ENCODE measurements at places on chromosomes 3 and 15.
A peak's percentile ranks its signal among the peaks of the same experiment; 100 is the strongest.

GRCh38 chr3:117666812-117667211 lies 957.2 kb downstream of the TUSC7 start:
- DNase-seq, result no peak

DNA sequence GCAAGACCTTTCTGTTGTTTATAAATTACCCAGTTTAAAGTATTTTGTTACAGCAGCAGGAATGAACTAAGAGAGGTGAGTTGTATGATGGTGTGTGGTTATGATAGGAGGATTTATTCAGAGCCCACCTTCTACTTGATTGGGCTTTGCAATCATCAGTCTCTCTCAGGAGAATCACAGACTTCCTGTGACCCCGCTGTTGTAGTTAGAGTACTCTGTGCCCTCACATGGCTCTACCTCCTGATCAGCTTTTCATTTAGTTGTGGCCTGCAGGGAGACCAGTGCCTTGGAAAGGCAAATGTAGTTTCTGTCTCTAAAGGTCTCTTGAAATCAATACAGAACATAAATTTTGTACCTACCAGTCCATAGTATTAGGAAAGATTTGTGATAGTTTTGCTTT lies 7.6 kb upstream of the P2RY14 start:
- no peak for DNase-seq

DNA sequence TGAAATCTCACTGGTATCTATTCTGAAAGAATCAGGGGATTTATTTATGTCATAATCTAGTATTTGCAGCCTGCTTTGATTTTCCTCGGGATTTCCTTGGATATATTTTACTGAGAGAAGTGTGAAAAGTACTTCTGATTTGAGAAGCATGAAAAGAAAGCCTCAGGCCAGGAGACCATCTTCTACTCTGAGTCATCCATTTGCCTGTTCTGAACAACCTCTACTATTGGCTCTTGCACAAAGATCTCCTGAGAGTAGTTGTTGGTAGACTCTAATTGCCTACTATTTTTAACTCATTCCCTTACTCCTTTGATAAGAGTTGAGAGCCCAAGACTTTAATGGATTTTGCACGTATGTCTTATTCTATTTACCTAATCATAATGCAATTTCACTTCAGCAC lies 318.9 kb downstream of the BCHE start:
- DNase-seq, result no peak

GRCh38 chr3:162597226-162597625 lies 1100.6 kb downstream of the OTOL1 start:
- DNase-seq, result no peak

GRCh38 chr15:90959894-90960293 lies 5.2 kb downstream of the RCCD1 start:
- no peak for DNase-seq

DNA sequence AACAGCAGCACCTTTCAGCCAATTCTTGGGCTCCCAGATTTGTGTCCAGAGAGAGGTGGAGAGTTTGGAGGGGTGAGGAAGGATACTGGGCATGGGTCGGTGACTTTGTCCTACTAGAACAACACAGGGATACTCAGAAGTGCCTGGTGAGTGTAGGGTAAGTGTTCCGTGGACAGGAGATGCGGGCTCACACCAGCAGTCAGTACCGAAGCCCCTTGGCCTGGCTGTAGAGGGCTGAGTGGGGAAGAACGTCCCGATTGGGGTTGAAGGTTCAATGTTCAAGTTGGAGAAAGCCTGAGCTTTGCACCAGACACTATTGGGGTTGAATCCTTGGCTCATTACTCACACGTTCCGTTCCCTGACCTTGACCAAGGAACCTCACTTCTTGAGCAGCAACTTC lies 40.8 kb upstream of the SLC6A11 start:
- no peak for DNase-seq

DNA sequence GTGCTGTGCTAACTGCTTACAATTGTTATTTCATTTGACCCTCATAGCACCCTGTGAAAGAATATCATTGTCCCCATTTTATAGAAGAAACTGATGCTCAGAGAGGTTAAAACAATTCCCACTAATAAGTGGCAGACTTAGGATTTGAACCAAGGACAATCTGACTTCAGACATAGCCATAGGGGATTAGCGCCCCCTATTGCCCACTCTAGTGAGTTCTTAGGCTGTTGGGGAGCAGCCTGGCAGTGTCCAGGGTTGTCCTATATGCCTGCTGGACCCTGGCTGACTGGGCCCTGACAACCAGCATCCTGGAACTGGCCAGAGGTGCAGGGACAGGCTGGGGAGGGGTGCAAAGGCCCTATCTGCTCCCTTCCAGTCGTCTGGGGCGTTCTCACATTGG lies 15.4 kb downstream of the DPH3 start:
- DNase-seq, result peak; percentile 37

DNA sequence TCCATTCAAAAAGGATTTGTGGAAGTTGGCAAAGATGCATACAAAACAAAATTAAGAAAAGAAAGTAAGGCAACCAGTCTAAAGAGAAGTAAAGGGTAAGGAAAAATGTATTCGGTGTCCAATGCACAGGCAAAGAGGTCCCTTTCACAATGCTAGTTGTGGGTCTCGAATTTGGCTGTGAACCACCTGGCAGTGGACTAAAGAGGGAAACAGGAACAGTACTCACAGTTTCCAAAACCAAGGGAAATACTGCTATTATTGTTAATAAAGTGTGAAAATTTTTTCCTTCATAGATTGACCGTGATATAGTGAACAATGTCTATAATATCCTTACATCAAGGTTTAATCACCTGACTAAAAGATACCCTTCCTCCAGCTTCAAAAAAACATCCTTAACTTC lies 57.9 kb downstream of the TNIK start:
- DNase-seq, result no peak

- DNase-seq, result peak; percentile 27
These were observed 182.4 kb downstream of the CBLB start for GRCh38 chr3:105686278-105686897.

DNA sequence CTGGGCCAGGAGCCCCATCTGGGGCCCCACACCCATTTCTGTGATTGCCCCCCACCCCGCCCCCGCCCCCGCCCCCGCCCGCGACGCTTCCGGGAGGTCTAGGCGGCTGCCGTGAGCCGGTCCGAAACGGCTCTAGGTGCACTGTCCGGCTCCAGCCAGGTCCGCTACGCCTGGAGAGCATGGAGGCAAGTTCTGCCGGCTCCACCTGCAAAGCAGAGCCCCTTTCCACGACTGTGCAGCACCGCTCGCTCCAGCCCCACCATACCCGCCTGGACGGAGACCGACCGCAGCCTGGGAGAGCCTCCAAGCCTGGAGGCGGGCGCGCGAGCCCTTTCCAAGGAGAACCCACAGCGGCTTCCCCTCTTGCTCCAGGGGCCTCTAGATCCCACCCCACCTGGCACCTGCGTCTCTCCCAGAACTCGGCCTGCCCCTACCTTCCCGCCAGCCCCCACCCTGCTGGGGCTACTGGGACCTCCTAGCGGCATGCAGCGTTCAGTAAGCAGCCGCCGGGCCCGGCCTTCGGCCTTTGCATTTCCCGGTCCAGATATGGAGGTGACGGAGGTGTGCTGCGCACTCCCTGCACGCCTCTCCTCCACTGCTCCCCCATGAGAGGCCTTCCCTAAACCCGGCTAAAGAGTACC lies 66.2 kb downstream of the KLF13 start:
- DNase-seq, result peak; percentile 52

GRCh38 chr15:94001255-94001801 lies 230.0 kb upstream of the MCTP2 start:
- DNase-seq, result no peak
